Stimulated activated CD8-positive, alpha-beta memory T cell treated with anti-CD3 and anti-CD28 coated beads, Interleukin-15, amount 100 ng/mL, for 1 hour (primary cell): ENCODE measurements at places on chromosomes 11 and 22.

DNA sequence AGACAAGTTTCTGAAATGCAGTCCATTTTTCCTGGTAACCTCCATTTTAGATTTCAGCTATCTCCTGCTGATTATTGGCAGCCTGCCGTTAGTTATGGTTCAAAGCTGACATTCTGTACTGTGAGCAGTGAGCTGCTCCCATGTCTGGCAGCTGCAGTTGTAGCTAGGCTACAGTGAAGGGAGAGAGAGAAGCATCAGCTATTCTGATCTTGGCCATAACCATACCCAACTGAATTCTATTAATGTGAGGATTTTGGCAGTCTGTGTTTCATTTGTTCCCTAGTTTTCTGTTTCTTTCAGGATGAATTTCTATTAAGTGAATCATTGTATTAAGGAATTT is 33.4 kb downstream of the SIK2 start:
- no peak for DNase-seq

DNA sequence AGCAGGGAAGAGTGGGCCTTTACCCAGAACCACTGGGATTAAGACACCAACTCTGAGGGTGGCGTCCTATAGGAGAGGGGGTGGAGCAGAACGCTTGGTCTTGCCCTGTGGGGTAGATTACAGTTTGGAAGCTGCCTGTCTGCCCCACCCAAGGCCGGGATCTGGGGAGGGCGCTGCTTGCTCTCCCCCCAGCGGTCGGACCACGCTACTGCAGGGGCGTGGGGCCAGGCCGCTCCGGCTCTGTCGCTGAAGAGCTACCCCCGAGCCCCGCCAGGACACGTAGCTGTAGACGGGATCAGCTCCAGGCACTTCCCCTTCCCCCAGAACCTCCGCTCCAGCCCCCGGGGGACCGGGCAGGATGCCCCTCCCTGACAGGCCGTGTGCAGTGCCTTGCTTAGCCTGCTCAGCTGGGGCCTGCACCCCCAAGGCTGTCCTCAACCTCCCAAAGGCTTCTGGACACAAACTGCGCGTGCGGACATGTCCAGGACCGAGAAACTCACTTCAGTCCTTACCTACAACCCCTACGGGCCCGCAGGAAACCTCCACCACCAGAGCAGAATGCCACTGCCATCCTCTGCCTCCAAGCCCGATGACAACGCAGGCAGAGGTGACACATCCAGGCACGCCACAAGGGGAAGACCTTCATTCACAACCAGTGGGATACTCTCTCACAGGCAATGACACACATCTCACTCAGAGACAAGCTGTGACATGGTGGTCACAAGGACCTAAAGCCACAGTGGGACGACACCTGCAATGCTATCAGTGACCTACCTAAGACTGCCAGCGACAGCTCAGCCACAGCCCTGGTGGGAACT is 3.6 kb downstream of the AHNAK start:
- DNase-seq: no peak

- DNase-seq: no peak
These were observed 18.8 kb downstream of the P2RY2 start for GRCh38 chr11:73236854-73237253.

DNA sequence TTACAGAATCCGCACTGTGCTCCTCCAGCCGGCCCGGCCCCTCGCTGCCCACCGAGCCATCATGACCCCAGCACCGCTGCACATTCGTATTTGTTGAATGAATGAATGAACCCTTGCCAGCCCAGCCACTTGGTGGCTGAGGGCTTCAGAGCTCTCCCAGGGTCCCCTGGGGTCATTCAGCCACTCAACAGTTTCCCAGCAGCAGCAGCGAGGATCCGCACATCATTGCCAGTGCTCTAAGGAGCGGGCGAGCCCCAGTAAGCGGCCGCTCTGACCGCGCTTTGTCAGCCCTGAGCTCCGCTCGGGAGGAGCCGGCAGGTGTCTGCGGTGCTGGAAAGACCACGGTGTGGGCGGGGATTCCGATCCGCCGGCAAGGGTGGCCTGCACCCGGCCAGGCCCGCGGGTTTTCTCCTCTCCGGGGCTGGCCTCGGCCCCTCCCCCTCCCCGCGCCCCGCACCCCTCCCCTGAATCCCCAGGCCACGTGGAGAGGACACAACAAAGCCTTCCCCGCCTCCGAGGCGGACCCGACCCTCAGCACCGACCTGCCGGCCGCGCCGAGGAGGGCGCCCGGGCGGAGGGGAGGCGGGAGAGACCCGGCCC is 563 bp downstream of the BID start:
- DNase-seq: no peak

- no peak for DNase-seq
These were observed 693.4 kb upstream of the CCDC90B start for GRCh38 chr11:83979593-83979992.

- DNase-seq: no peak
These were observed 17.2 kb upstream of the TSKU start for GRCh38 chr11:76765863-76766350.

DNA sequence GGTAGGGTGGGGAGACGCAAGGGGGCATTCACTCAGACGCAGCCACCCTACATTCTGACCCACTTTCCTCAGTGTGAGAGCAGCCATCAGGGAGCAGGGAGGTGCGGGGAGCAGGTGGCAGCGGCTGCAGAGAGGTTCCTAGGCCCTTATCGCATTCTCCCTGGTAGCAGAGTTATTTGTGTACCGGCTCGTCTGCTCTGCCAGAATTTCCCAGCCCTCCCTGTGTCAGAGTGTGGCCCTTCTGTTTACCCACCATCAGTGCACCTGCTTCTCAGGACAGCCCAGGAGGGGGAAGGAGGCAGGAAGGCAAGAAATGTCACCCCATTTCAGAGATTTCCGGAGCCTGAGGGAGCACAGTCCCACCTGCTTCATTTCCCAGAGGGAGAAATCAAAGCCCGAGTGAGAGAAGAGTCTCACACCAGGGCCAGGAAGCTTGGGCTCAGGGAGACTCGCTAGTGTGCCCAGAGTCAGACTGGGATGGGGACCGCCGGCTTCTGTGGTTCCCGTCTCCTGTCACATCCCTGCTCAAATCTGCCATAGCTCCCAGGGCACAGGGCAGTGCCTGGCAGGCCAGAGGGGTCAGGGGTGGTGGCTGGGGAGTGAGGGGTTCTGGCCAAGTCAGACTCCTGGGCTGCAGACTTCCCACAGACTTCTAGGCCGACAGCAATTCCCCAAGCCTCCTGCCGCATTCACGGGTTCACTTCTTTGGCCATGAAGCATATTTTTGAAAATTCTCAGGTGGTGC is 49.7 kb downstream of the ARRB1 start:
- DNase-seq: no peak

DNA sequence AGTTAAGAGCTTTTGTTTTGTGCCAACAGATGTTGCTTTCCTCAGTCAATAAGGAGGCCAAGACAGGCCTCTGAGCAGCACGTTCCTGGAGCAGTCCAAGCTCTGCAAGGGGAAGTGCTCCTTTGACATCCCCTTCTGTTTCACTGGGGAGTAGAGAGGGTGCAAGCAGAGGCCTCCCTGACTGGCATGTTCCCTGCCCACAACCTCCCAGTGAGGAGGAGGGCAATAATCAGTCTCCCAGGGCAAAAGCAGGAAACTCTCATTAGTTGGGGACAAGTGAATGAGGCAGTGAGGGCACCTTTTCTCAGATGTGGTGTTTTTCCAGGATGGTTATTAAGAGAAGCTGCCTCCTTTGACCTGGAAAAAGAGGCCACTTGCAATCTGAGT is 79.5 kb upstream of the ZBED5 start:
- no peak for DNase-seq

DNA sequence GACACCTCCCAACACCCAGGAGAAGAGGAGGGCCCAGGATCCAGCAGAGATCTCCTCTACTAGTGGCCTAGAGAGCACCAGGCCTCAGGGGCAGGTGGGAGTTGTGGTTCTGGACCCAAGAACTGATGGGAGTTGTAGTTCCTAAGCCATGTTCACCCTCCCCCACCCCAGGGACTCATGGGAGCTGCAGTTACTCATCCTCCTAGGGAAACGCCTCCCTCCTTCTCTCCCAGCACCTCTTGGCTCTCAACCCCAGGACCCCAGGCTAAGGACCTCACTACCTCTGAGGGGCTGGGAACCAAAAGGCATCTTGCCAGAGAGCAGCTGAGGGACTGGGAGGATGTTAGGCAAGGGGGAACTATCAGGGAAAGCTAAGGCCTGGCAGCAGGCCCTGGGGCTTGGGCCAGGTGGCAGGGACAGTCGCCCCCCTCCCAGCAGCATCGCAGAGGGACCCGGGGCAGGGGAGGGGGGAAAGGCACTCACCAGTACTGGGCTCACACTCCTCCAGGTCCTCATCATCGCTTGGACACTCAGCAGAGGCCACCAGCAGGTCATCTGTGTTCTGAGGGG is 28.9 kb downstream of the SLC22A12 start:
- no peak for DNase-seq

DNA sequence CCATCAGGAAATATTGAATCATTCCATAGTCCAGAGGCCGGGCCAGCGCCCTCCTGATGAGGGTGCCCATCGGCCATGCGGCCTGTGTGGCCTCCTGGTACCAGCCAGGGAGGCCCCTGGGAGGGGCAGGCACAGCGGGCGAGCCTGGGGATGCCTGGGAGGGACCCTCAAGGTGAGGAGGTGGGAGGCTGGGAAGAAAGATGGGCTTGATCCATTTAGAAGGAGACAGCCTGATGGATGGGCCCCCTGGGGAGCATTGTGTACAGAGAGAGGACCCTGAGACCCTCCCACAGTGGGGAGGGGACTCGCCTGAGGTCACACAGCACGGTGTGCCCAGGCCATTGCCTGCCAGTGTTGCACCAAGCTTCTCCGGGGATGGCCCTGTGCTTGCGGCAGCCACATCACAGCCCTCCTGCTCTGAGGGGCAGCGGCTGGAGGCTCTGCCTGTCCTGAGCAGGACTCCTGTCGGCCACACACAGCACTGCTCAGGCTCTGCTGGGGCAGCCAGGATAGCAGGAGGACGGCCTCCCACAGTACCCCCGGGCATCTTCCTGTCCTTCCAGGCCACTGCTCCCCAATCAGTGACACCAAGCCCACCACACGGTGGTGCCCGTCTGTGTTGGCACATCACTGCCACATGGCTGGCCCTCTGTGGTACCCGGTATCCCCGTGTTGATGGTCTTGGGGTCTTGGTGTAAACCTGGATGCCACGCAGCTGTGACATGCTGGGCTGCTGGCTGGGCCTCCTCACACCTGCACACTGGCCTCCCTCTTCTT is 290.0 kb downstream of the TBC1D22A start:
- DNase-seq: no peak

- DNase-seq: no peak
These were observed 307.0 kb downstream of the AASDHPPT start for GRCh38 chr11:106384429-106384828.

DNA sequence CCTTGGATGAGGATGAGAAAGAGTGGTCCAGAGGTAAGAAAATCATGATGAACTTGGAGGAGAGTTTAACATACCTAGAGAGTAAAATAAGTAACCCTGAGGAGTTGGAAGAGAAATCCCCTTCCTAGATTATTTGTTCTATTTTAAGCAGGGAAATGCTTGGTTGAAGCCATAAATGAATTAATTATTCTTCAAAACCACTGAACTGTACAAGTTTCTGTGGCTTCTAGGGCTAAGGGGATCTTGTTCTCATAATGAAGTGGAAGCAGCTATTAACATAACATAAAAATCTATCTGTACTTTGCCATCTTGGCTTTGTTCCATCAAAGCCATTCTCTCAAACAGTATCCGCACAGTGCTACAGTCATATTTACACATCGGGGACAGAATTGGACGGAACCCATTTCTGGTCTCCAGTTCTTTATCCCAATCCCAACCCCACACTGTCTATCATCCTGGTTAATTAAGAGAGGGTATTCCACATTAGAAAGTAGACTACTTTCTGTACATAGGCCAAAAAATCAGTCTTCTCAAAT is 14.5 kb upstream of the ARHGAP42 start:
- no peak for DNase-seq

- no peak for DNase-seq
These were observed 45.5 kb downstream of the NRXN2 start for GRCh38 chr11:64677441-64678023.

GRCh38 chr11:8593935-8594909 is at the start of gene STK33:
Gene STK33 (minus strand): TSS chr11:8594228. CDS start chr11:8474905, 119,323 bp downstream.
- no peak for DNase-seq

GRCh38 chr11:73055655-73056354 is 86.3 kb downstream of the FCHSD2 start:
- no peak for DNase-seq

GRCh38 chr11:117090111-117090706 is 8.0 kb downstream of the SIK3 start:
- DNase-seq: no peak

- no peak for DNase-seq
These were observed 1.2 kb downstream of the USH1C start for GRCh38 chr11:17543041-17543440.

DNA sequence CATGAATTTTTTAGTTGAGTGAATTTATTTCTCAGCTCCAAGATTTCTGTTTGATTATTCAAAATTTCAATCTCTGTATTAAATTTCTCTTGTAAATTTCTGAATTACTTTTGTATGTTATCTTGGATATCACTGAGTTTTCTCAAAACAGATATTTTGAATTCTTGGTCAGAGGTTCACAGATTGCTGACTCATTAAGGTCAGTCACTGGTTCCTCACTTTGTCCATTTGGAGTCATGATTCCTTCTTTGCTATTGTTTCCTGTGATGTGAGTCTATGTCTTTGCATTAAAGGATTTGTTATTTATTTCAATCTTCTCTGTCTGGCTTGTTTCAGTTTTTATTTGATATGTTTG is 10.2 kb upstream of the IL17RA start:
- no peak for DNase-seq

DNA sequence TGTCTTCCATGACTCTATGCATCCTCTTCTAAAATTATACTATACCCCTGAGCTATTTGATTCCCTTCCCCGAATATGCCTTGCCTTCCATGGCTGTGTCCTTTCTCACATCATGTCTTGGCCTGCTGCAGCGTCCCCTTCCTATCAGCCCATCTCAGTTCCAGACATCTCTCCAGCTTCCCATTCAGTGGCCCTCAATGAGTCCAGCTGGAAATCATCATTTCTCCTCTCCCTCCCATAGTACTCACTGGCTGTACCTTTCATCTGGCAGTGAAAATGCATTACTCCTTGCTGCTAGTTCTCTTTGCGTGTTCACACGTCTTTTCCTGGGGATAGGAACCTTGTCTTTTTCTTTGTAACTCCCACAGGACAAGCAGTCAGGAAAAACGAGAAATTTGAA is 486.8 kb downstream of the NTM start:
- no peak for DNase-seq

DNA sequence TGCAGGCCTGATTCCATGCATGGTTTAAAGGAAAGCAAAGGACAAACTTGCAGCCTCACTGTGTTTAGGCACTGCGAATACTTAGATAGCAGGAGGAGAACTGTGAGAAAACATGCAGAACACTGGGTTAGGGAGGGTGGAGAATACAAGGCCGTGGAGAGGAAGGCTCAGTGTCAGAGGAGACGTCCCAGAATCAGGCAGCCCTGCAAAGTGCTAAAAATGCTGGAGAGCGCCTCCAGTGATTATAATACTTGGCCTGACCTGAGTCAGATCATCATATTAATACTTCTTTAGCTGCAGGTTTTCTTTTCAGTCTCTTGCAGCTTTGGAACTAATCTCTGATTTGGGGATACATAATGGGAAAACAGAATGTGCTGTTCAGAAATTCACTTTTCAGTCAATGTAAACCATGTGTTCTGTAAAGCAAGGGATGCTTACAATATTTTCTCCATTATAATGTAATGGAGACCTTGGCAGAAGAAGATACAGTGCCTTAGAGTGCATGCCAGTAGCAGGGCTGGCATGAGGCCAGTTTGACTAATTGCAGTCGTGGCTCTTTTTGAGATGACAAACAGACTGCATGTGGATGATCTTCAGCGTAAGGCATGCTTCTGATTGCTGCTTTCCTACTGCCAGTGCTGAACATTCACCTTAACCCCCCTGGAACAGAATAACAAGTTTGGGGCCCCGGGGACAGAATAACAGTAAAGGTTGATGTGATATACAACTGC is 16.8 kb downstream of the EXT2 start:
- DNase-seq: no peak
